ENCODE measurements at places on chromosomes 12 and 14. TPM values are rescaled to one million over a fixed set of nuclear protein-coding genes. Genes with fewer than 3 reads are reported as not detected.

DNA sequence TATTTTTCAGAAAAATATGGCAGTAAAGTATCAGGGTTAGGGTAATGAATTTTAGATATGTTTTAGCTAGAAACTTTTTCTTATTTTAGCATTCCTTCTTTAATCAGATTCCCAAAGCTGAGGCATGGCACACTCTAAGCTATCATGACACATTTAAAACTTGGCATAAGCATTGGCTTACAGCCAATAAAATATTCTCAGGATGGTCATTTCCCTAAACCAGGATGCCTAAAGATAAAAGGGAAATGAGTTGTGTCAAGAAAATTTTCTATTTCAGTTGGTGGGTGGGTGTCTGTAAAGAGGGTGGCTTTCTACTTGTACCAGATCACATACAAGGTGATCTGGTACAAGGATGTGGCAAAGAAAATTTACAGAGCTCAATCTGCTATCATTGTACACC lies 47.8 kb downstream of the PEBP1 start:
- no peaks in the 10 kb centered on the region for H3K27me3 ChIP-seq
- peaks cover 26% of the 10 kb centered on the region for H3K36me3 ChIP-seq
- no peak overlapping the region for H3K4me3 ChIP-seq

DNA sequence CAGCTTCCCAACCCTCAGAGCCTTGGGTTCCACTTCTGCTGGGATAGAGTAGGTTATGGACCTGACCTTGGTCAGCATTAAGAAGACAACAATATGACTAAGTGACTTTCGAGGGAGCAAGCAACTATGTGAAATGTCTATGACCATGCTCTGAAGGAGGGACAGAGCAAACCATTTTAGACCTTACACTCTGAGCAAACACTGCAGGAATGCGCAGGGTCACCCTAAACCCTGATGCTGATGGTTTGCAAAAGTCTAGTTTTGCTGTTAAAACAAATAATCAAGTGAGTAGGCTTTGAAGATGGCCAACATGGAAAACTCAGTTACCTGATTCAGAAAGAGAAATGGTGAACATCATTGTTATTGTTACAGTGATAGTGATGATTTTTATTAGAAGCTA lies 8.7 kb downstream of the ZCCHC8 start:
- H3K27me3 ChIP-seq, result no peaks in the 10 kb centered on the region
- H3K27ac ChIP-seq, result no peak overlapping the region
- peaks cover under 1% of the 10 kb centered on the region for H3K4me1 ChIP-seq

- H3K4me1 ChIP-seq, result no peaks in the 10 kb centered on the region
- H3K27ac ChIP-seq, result no peak overlapping the region
- H3K4me3 ChIP-seq, result no peak overlapping the region
- no peaks in the 10 kb centered on the region for H3K36me3 ChIP-seq
- no peak for DNase-seq
Measured at GRCh38 chr12:105967038-105967776, 171.5 kb downstream of the NUAK1 start.

DNA sequence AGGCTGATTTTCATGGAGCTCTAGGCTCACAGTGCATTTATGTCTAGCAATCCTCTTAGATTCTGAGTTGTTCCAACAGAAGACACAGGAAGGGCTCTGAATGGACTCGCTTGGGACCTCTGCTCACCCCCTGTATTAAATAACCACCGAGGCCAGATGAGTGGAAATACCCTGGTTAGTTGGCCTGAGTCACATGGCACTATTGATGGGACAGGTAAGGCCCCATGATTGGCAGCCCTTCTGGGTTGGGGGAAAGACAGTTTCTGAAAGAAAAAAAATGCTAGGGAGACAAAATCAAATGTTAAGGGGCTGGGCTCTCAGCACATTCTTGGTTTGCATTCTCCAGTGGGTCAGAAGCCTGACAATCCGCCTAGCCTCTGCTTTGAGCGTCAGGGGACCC lies 14.8 kb downstream of the DGLUCY start:
- no peaks in the 10 kb centered on the region for H3K27me3 ChIP-seq
- no peak overlapping the region for H3K27ac ChIP-seq
- peaks cover 4% of the 10 kb centered on the region for H3K4me1 ChIP-seq
- no peak overlapping the region for H3K4me3 ChIP-seq
- H3K36me3 ChIP-seq, result peaks cover 45% of the 10 kb centered on the region
- no peak for DNase-seq

GRCh38 chr14:79961197-79961596 lies 250.1 kb downstream of the DIO2 start:
- no peak overlapping the region for H3K27ac ChIP-seq
- H3K4me3 ChIP-seq, result no peak overlapping the region

GRCh38 chr12:123952037-123952436 lies 20.6 kb downstream of the CCDC92 start:
- no peak overlapping the region for H3K4me3 ChIP-seq
- no peaks in the 10 kb centered on the region for H3K36me3 ChIP-seq
- no peaks in the 10 kb centered on the region for H3K27me3 ChIP-seq
- no peak for DNase-seq
- H3K27ac ChIP-seq, result no peak overlapping the region

GRCh38 chr12:127516467-127516866 lies 750.5 kb upstream of the TMEM132C start:
- H3K4me3 ChIP-seq, result no peak overlapping the region
- no peaks in the 10 kb centered on the region for H3K27me3 ChIP-seq
- H3K36me3 ChIP-seq, result no peaks in the 10 kb centered on the region
- no peak overlapping the region for H3K27ac ChIP-seq
- DNase-seq, result no peak

GRCh38 chr12:109455706-109456105 lies 21.4 kb downstream of the KCTD10 start:
- peaks cover 88% of the 10 kb centered on the region for H3K36me3 ChIP-seq
- H3K27ac ChIP-seq, result no peak overlapping the region
- no peaks in the 10 kb centered on the region for H3K27me3 ChIP-seq

DNA sequence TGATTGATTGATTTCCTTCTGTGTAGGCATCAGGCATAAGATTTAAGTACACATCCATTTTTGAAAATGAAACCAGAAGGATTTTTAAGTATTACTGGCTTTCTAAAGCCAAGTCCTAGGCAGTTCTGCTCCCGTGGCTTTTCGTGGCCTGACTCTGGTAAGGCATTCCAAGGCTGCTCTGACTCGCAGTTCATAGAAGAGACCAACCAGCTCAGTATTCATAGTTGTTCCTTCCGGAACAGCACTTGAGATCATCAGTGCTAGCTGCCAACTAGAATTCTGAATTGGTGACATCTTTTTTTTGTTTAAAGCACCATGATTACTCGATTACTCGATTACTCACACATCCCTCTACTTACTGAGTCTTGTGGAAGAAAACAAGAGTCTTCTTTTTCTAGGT lies 25.9 kb downstream of the SUDS3 start:
- no peaks in the 10 kb centered on the region for H3K4me1 ChIP-seq
- no peak overlapping the region for H3K4me3 ChIP-seq
- H3K27me3 ChIP-seq, result no peaks in the 10 kb centered on the region
- peaks cover 70% of the 10 kb centered on the region for H3K36me3 ChIP-seq
- no peak overlapping the region for H3K27ac ChIP-seq

- H3K4me1 ChIP-seq, result peaks cover 7% of the 10 kb centered on the region
- peak overlapping the region; percentile 77 for H3K4me3 ChIP-seq
- H3K27me3 ChIP-seq, result no peaks in the 10 kb centered on the region
- H3K27ac ChIP-seq, result peak overlapping the region; percentile 60
- no peaks in the 10 kb centered on the region for H3K36me3 ChIP-seq
Measured at GRCh38 chr12:116060764-116061163, 216.7 kb downstream of the MED13L start.

GRCh38 chr12:9391815-9392214 lies 183.6 kb upstream of the PZP start:
- no peaks in the 10 kb centered on the region for H3K36me3 ChIP-seq
- H3K4me1 ChIP-seq, result no peaks in the 10 kb centered on the region
- H3K27ac ChIP-seq, result no peak overlapping the region
- no peak overlapping the region for H3K4me3 ChIP-seq

DNA sequence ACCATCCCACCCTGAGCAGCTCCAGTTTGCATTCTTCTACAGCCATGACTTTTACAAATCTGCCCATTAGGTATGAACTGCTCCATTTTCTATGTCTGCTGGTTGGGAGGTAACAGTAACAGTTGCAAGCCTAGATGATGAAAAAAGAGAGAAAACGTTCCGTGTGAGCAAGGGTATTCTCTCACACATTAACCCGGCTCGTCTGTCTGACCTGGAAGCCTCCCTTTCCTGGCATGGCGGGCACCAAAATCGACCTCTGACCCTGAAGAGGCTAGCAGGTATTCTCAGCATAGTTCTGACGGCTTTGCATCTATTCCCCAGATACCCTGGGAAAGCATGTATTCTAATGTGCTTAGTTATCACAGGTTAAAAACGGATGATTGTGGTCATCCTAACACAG lies 31.8 kb downstream of the APPL2 start:
- H3K4me1 ChIP-seq, result no peaks in the 10 kb centered on the region
- no peak overlapping the region for H3K4me3 ChIP-seq
- no peak overlapping the region for H3K27ac ChIP-seq

GRCh38 chr12:94643606-94644005 lies 6.8 kb downstream of the TMCC3 start:
- H3K4me3 ChIP-seq, result no peak overlapping the region
- DNase-seq, result no peak
- H3K4me1 ChIP-seq, result no peaks in the 10 kb centered on the region
- H3K27me3 ChIP-seq, result peaks cover 37% of the 10 kb centered on the region
- H3K27ac ChIP-seq, result no peak overlapping the region

DNA sequence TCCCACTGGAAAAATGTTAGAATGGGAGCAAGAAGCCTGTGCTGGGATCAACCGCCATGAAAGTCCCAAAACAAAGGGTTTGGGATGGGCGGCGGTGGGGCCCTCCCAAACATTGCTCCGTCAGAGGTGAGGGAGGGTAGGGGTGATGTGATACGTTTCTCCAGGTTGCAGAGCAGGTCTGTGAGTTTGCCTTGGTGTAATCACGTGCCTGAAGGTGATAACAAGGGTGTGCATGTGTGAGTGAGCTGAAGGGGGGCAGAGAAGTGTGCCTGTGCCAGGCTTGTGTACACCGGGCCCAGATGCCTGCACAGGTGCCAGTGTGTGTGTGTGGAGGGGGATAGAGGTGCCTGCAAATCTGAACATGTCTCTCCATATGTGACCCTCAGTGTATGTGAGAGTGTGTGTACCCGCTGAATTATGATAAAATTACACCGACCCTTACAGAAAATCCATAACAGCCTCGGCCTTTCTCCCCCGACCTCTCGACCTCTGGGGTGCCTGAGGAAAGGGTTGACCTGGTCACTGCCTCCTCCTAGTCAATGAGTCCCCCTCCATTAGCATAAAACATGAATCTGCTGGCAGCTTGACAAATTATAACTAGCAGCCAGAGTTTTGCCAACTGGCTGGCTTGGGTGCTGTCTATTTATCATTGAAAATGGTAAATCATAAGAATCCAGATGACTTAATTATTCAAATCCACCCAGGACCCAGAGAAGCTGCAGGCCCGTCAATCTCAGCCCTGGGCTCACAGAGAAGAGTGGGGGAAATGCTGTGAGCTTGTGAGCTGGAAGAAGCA lies 55.6 kb downstream of the SMUG1 start:
- H3K4me3 ChIP-seq, result no peak overlapping the region
- H3K36me3 ChIP-seq, result no peaks in the 10 kb centered on the region
- peaks cover 10% of the 10 kb centered on the region for H3K27me3 ChIP-seq
- DNase-seq, result no peak
- no peaks in the 10 kb centered on the region for H3K4me1 ChIP-seq

DNA sequence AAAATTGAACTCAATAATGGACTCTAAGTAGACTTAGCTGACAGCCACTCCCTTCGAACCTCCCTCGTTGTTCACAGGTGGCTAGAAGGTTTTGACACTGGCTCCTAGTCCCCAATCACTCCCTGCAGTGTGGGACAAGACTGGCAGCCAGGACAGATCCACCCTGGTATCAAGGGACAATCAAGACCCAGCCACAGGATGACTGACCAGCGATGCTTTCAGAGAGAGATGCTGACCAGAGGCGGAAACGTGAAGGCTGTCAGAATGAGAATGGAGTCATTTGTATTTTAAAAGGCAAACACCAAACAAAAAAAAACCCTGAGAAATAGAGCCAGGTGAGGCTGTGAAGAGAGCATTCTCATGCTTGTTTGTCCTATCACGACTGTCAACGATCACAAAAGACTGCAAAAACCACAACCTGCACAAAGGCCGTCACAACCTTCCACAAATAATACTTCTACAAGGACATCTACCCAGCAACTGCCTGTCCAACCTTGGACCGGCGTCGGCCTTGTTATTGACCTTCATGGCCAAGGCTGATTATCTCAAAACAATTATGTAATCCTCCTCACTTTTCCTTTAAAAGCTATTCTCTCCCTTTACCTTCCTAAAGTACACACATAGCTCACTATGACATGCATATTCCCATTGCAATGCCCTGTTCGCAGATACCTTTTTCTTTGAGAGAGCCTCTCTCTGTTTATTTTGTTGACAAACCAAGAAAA lies 13.2 kb downstream of the EIF5 start:
- no peak overlapping the region for H3K4me3 ChIP-seq
- H3K36me3 ChIP-seq, result peaks cover 25% of the 10 kb centered on the region
- H3K27ac ChIP-seq, result no peak overlapping the region
- no peaks in the 10 kb centered on the region for H3K4me1 ChIP-seq
- peaks cover 2% of the 10 kb centered on the region for H3K27me3 ChIP-seq
- DNase-seq, result no peak

- peak; percentile 38 for DNase-seq
- H3K27me3 ChIP-seq, result no peaks in the 10 kb centered on the region
- peak within 1 kb of the TSS; percentile 48 for H3K4me3 ChIP-seq
- peaks cover 18% of the 10 kb centered on the region for H3K4me1 ChIP-seq
- no peak within 1 kb of the TSS for H3K27ac ChIP-seq
- no peaks in the 10 kb centered on the region for H3K36me3 ChIP-seq
Measured at GRCh38 chr14:64971943-64972791, at the start of gene RAB15. Gene RAB15, minus strand, starts transcription at chr14:64972336. Its CDS starts 260 bp downstream, at chr14:64972076.

GRCh38 chr12:124764870-124765580 lies 98.6 kb downstream of the SCARB1 start:
- peaks cover 4% of the 10 kb centered on the region for H3K4me1 ChIP-seq
- H3K4me3 ChIP-seq, result no peak overlapping the region
- H3K36me3 ChIP-seq, result no peaks in the 10 kb centered on the region

Gene NAP1L1
- total RNA-seq, result 592 TPM

Gene C3AR1
- 2.7 TPM for total RNA-seq

Gene GLT1D1
- total RNA-seq, result not detected

Gene KRT4
- total RNA-seq, result not detected

Gene SERPINA10
- total RNA-seq, result not detected

Gene LTBR
- total RNA-seq, result not detected

Gene TSFM
- total RNA-seq, result 22.8 TPM

Gene OR6C2
- total RNA-seq, result not detected

Gene TMEM30B
- 2.1 TPM for total RNA-seq

Gene CLEC12A
- total RNA-seq, result not detected

Gene TCL1B
- not detected for total RNA-seq

Gene GPD1
- total RNA-seq, result not detected
